ENCODE measurements at places on chromosomes 16 and 17. TPM values are rescaled to one million over a fixed set of nuclear protein-coding genes. Genes with fewer than 3 reads are reported as not detected.

The CCDC78 gene
- total RNA-seq: 0.15 TPM

The CACNA1H gene
- under 0.01 TPM for total RNA-seq

The SPNS3 gene
- total RNA-seq: not detected

The AATK gene
- total RNA-seq: 5.2 TPM

The FA2H gene
- not detected for total RNA-seq

The NPIPB9 gene
- 1.6 TPM for total RNA-seq

The EFNB3 gene
- total RNA-seq: 0.15 TPM
